ENCODE measurements at places on chromosomes 12 and 14.

- DNase-seq, result no peak
Measured at GRCh38 chr14:67345583-67345982, 14.0 kb downstream of the ATP6V1D start.

DNA sequence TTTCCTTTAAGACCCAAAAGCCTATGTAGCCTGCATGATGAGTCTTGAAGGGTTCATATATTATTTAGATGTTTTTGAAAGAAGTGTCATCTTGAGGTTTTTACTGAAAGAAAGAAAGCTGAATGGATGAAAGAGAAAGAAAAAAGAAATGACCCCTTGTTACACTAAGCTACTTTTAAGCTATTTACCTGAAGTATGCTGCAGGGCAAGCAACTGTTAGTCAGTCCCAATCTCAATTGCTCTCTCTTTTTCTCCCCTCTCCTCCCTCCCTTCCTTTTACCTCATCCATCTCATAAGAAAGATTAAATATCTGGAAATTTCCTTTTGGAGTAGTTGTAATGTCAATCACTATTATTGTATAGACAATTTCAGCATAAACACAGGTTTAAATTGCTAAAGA is 512.4 kb downstream of the TMTC2 start:
- DNase-seq, result no peak

GRCh38 chr14:64940336-64940910 is 2.1 kb downstream of the GPX2 start:
- DNase-seq, result no peak

DNA sequence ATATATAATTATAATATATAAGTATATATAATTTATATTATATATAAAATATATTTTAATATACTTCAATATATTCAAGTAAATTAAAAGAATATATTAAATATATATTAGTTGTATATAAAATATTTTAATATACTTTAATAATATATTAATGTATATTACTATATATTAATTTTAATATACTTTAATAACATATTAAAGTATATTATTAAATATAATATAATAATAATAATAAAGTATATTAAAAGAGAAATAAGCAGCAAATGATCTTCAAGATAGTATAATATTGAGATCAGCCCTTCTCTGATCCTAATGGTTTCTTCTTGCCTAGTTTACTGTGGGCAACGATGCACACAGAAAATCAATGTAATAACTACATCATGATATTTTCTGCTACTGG is 2.3 kb downstream of the OR4M1 start:
- no peak for DNase-seq

DNA sequence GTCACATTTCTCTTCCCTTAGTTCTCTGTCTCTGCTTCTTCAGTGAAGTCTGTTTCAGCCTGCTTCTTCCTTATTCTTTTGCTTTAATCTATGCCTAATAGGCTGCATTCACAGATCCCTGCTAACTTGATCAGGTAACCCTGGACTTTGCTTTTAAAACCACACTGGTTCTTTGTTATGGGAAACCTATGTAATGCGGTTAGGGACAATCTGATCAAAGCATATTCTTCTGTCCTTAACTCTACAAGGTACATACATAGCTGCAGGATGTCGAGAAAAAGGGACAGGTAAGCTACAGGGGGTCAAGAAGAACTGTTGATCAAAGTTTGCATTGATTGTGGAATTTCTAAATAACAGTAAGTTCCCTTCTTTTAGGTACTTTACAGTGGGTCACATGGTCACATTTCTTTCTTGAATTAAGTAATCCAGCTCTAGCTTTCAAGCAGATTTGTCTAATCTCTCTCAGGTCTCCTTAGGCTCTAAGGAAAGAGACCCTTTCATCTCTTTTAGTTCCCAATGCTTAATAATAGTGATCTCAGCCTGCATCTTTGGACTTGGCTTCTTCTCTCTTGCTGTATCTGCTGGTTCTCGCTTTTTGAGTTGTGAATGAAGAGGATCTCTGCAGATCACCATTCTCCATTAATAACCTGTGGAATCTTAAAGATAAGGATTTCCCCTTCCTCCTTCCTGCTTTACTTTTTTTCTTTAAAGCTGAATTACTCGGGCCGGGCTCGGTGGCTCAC is 3.8 kb downstream of the COPZ1 start:
- DNase-seq, result no peak
